Daoy (cell line): ENCODE measurements at places on chromosomes 12 and 14.

- peak; percentile 61 for DNase-seq
These were observed 69.6 kb downstream of the NT5DC3 start for GRCh38 chr12:103771466-103771865.

DNA sequence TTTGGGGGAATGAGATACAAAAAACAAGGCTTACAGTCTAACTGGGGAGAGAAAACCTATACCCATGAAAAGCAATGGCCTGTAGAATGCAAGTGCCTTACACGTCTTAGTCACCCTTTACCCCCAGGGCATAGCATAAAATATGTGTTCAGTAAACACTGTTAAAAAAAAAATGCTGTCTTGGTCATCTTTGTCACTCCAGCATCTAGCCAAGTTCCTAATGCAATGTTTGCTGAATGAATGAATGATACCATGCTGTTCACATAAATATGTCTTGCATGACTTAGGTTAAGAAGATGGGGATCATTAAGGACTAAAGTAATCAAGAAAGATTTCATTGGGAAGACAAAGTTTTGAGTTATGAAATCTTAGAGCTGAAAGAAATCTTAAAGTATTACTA lies 38.5 kb downstream of the PPP2R5E start:
- peak; percentile 13 for DNase-seq

DNA sequence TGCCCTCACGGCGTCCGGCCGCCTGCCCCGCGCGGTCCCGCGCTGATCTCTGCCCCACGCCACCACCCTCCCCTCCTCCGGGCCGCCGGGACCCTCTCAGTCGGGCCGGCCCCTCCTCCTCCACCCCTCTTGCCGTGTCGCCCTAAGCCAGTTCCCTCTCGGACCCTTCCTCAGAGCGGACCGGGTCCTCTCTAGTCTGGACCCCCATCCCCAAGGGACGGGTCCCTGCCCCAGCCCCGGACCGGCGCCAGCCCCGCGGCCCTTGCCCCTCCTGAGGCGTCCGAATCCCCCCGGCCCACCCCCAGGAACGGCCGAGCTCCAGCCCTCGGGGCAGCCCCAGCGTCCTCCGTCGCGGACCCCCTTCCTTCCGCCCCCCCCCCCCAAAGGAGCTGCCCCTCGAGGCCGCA lies 485 bp downstream of the PPP4R4 start:
- DNase-seq = no peak

- no peak for DNase-seq
These were observed 35.0 kb downstream of the FLRT2 start for GRCh38 chr14:85564841-85565527.

DNA sequence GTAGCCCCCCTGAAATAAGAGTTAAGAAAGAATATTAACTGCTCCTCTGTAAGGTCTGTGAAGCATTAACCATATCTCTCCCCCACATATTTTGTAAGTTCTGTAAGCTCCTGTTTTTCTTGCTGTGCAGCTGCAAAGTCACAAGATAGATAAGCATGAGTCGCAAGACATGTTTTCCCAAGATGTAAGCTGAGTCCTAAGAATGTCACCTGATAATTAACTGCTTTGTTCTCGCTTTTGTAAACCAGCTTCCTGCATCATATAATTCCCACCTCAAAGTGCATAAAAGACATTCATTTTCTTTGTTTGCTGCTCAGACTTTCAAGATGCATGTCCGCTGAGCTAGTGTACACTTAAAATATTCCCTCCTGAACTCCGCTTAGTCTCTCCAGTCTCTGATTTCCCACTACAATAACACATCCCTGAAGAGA lies 27.0 kb upstream of the PHC1 start:
- DNase-seq = no peak

GRCh38 chr14:104970231-104971068 lies 7.7 kb downstream of the AHNAK2 start:
- peak; percentile 97 for DNase-seq

DNA sequence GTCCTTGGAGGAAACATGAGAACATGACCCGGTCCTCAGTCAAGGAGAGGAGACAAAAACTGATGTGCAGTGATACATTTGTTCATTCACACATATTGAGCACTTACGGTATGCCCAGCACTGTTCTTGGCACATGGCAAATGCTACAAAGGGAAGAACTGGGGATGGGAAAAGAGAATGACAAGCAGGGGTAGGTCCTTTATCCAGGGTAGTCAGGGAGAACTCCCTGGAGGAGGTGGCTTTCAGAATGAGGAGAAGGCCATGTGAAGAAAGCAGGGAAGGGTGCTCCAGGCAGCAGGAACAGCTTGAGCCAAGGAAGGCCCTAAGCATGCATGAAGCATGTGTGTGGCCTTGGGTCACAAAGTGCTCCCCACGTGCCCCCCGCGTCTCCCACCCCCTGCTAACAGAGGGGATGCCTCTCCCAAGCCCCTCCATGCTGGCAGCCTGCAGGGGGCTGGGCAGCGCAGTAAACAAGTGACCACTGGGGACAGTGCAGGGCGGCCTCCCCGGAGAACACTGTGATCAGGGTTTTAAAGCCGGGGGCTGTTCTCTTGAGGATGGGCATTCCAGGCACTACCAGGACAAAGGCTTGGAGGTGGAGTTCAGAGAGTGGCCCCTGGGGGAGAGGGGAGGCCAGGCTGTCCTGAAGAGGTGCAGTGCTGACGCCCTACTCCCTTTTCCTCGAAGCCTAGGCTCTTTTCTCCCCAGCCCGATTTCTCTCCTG lies 71.0 kb downstream of the PHETA1 start:
- DNase-seq = no peak

DNA sequence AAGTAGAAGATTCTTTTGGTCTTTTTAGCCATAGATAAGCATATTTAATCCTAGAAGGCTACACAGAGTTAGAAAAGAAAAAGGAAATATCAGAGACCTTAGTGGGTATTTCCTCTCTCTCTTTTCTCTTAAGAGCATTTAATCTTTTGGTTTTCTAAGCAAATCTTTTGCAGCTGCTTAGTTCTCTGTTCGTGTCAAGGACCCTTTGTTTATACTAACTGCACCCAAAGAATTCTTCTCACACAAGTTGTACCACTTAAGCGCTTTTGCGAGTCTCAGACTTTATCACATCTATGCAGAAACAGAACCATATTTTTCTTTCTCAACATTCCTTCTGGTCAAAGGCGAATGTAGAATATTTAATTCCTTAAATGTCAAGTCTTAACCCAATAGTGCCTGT lies 17.9 kb upstream of the NID2 start:
- no peak for DNase-seq

DNA sequence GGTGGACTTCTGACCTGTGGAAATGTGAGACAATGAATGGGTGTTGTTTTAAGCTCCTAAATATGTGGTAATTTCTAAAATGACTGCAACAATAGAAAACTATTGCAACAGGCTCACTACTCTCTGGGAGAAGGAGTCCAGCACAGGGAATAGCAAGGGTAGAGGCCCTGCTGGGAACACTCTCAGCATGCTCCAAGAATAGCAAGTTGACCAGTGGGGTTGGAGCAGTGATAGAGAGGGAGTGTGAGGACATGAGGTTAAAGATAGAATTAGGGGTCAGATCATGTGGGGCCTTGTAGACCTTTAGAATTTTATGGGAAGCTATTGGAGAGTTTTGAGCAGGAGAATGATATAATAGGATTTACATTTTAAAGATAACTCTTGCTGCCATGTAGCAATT lies 346.7 kb upstream of the CCDC196 start:
- DNase-seq = no peak

- DNase-seq = peak; percentile 32
These were observed 93.1 kb upstream of the EVL start for GRCh38 chr14:99971941-99972747.

GRCh38 chr12:60704171-60704914 lies 1108.5 kb downstream of the SLC16A7 start:
- DNase-seq = no peak

- DNase-seq = peak; percentile 65
These were observed 6.7 kb upstream of the SLC6A15 start for GRCh38 chr12:84919271-84919670.

GRCh38 chr14:95058491-95058890 lies 98.8 kb downstream of the DICER1 start:
- DNase-seq = no peak

GRCh38 chr12:45336762-45337596 lies 121.1 kb downstream of the ANO6 start:
- peak; percentile 77 for DNase-seq

DNA sequence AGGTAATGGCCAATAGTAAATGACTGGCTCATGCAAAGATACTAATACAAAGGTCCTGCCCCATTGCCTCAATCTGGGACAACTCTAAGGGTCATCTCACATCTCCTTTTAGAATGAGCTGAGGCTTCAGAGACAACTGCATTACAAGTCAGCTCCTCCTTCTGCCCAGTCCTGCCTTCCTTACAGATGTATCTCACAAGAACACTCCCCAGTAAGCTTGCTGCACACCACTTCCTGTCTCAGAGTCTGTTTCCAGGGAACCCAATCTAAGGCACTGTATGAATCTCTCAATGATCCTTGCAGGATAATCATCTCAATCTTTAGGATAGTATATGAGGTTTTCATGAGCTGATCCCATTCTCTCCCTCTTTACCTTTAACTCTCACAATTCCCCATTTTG lies 57.8 kb upstream of the ZDHHC17 start:
- DNase-seq = peak; percentile 19

DNA sequence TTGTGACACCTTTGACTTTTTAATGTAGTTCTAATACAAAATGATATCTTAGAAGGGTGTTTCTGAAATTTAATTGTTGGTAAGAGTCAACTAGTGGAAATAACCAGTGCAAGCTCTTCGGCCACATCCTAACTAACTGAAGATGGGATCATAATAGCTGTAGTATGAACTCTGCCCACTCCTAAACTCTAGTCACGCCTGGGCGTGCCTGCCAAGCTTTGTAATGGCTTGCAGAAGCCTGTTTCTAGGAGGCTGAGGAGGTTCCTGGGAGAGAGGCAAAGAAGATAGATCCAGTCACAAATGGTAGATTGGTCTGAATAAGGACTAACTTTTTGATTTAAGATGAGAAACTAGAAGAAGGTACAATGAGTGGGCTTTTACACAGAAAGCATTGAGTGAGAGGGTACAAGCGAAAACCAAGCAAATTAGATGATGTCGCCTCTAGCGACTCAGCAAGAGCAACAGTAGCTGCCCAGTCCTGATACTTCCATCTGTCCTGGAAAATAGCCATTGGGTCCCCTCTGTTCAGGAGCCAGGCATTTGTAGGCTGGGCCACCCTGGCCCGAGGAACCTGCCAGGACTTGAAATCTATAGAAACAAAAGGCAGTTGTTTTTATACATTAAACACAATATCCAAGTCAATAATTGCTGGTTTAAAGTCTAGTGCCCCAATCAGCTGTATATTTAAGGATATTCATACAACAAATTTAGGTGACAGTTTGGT lies 148.8 kb downstream of the SLC38A4 start:
- peak; percentile 28 for DNase-seq

DNA sequence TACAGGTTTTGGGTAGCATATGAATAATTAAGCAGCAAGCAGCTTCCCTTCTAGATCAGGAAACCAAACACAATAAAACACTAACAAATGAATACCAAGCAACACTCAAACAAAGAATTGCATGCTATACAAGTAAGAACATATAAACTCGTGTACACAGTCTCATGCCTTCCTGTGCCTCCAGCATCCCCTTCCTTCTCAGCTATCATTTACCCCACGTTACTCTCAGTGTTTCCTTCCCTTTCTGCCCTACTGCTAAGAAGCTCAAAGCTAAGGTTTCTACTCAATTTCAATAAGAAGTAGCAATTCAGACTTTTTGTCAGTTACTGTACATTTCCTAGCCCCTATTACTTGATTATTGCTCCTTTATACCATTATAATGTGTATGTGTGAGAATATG lies 81.0 kb downstream of the DUSP16 start:
- no peak for DNase-seq
